Activated CD4-positive, alpha-beta T cell treated with anti-CD3 and anti-CD28 coated beads for 4 hours (primary cell): ENCODE measurements at places on chromosomes 5 and 9.

- DNase-seq: no peak
Observed at GRCh38 chr5:65126542-65127069, 355.1 kb downstream of the ADAMTS6 start.

- DNase-seq: no peak
Observed at GRCh38 chr9:38000735-38001134, 68.3 kb downstream of the SHB start.

DNA sequence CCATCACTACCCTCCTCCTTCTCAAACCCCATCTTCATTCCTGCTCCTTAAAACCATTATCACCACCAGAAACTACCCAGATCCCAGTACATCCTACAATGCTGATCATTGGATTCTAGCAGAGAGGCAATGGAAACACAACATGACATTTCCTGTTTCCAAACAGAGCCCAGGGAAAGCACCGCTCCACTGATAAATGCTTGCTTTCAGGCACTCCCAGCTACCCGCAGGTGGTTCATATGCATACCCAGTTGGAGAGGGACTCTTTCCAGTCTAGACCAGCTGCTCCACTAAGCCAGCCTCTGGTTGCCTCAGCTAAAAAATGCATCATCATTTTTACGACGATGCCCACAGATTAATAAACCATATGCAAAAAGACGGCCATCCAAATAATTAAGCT, 39.2 kb upstream of the ACO1 start:
- DNase-seq: no peak

DNA sequence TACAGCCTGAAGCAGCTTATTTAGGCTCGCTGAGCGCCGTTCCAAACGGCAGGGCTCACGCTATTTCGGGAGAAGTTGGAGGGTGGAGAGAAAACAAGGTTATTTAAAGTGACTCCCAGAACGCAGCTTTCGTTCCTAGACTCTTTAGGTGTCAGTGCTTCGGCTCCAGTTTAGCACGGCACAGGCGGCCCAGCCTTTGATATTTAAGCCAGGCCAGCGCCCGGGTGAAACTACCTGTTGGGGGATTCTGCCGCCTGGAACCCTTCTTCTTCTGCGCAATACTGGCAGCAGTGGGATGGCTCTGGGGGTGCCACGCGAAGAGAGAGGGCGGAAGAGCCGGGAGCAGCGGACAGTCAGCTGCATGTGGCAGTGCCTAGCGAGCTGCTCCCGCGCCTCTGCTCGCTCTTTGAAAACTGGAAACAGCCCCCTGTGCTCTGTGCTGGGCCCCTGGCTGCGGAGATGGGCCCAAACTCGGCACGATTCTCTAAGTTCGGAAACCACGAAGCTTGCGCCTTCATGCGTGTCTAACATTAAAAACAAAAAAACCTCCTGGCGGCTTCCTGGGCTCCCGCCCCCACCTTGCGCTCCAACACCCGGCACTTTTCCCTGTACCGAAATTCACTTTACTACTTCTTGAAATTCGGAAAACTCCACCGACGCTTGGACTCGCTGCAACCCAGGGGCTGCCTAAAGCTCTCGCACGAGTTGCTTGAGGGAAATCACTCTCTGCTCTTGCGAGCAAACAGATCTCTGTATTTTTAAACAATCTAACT, 34.6 kb upstream of the NFIB start:
- DNase-seq: no peak

- DNase-seq: no peak
Observed at GRCh38 chr5:17221843-17222636, 4.6 kb downstream of the BASP1 start.

- DNase-seq: no peak
Observed at GRCh38 chr5:37668524-37669047, 171.3 kb downstream of the GDNF start.

DNA sequence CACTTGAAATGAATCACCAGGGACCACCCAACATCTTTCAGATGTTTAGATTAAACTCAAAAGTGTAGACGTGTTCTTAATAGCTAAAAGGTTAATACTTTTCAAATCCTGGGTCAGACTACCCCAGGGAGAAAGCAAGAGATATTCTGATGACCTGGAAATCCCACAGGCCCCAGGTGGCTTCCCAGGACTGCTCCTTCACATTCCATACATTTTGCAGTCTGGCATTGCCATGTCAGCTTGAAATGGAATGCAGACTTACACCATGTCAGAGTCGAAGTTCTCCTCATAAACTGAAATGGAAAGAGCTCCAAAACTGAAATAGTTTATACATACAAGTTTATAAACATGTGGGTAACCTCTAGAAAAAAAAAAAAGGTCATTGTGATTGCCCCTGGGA, 61.5 kb downstream of the TMEM167A start:
- DNase-seq: no peak

- no peak for DNase-seq
Observed at GRCh38 chr5:35239911-35240610, 9.8 kb upstream of the PRLR start.

DNA sequence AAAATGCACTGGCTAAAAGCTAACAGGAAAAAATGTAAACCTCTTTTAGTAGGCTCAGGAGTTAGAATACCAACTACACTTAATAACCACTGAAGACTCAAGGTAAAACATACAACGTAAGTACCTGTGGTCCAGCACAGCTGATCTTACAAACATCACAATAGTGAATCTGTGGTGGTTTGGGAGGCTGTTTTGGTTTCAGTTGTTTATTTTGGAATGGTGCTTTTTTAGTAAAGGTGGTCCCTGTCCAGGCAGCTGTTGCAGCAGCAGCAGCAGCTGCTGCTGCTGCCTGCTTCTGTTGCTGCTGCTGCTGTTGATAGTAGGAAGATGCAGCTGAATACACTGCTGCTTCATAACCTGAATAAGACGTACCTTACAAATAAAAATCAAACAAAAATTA, 37.9 kb downstream of the ZFR start:
- no peak for DNase-seq
